Stimulated activated CD4-positive, alpha-beta T cell treated with anti-CD3 and anti-CD28 coated beads, Interleukin-1b, Interleukin-23, amount 100 ng/mL, for 48 hours (primary cell): ENCODE measurements at places on chromosomes 16 and 17.

DNA sequence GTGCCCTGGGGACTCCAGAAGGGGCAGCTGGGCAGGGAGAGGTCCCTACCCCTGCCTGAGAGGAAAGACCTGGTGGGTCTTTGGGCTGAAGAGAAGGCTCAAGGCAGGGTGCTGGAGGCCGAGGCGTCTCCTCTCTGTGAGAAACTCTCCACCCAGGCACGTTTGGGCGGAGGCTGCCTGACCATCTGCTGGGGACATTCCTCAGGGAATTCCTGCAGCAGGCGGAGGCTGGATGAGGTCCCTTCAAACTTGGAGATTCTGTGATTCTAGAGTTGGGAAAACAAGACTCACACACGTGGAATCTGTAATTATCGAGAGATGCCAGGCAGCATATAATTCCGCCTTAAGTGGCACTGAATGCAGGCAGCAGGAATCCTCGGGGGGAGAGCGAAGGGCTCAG is 21.1 kb upstream of the PHF12 start:
- no peak for DNase-seq

- DNase-seq: no peak
Measured at GRCh38 chr16:799948-800833, at the start of gene GNG13. Gene GNG13 (minus strand): TSS chr16:800734. CDS start chr16:799077, 1,657 bp downstream.

- no peak for DNase-seq
Measured at GRCh38 chr17:70552230-70552981, 383.1 kb downstream of the KCNJ2 start.

DNA sequence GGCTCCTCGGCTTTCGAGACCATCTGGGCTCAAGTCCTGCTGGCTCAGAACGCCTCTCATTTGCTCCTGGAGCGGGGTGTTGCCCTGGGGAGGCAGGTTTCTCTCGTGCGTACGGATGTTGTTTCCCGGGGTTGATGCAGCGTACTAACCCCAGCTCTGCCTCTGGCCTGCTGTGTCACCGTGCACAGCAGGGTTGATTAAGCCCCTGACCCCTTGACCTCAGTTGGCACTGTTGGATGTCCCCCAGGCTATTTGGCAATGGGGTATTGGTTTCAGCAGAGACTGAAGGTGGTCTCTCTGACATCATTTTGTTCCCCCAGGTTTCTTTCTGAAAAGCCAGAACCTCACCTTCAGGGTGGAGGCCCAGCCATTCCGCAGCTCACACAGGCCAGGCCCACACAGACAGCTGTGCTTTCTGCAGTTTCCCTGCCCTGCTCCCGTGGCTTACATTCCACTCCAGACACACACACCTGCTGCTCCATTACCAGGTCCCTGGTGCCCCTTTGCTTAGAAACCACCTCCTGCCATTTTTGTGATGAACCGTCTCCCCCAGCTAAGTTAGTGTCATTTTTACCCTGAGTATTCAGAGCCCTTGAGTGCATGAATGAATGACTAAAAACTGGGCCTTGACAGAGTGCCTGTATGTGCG is 233.5 kb downstream of the CCDC182 start:
- no peak for DNase-seq
